Gastroesophageal sphincter (tissue), 4 donors: ENCODE measurements at places on chromosomes 2 and 18. TPM values are rescaled to one million over a fixed set of nuclear protein-coding genes. Genes with fewer than 3 reads are reported as not detected.

The TUBB8B gene
- not detected for total RNA-seq

- no peaks in the 10 kb centered on the region for H3K36me3 ChIP-seq
- H3K4me3 ChIP-seq, result no peak overlapping the region
- no peaks in the 10 kb centered on the region for H3K27me3 ChIP-seq
- ATAC-seq, result no peak
- H3K4me1 ChIP-seq, result no peaks in the 10 kb centered on the region
- no peak overlapping the region for H3K27ac ChIP-seq
Observed at GRCh38 chr2:21288739-21289520, 165.2 kb downstream of the TDRD15 start.

The LRRC30 gene
- not detected for total RNA-seq

GRCh38 chr2:20366672-20367116, 16.1 kb upstream of the PUM2 start:
- no peak overlapping the region for H3K4me3 ChIP-seq
- no peaks in the 10 kb centered on the region for H3K4me1 ChIP-seq
- H3K27ac ChIP-seq, result no peak overlapping the region
- no peak for ATAC-seq
- H3K27me3 ChIP-seq, result no peaks in the 10 kb centered on the region

DNA sequence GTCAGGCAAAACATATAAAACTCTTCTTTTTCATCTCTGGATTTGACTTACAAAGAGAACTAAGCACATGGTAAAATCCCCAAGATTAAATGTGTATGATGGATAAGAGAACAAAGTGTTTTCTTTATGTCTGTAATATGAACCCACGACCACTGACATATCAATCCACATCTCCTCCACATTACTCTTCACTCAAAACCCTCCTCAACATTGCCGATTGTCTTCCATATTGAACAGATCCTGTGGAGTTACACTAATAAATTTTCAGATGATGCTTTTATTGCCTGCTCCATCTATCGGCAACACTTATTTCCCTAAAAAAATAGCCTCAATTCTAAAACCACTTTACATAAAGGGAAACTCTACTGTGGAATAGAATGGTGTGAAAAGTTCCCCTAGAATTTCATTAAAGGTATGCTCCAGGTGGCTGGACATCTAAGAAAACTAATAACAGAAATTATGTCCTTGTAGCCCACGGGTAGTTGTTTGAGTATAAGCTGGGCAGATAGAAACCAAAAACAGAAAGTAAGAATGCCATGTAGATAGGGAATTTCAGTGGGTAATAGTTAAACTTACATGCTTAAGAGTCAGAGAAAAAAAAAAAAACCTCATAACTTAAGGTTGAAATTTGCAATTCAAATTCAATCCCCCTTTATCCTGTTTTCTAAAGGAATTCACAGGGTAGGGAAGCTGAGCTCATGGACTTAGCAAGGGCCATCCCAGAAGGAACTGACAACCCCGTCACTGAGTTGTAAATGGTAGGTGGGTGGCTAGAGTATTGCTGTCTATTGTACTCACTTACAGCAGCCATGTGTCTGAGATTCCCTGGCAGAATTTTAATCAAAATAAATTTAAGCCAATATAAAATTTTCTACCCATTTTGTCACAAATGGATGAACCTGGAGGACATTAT, 305.4 kb upstream of the LYPD1 start:
- H3K4me3 ChIP-seq, result no peak overlapping the region
- H3K27me3 ChIP-seq, result no peaks in the 10 kb centered on the region
- H3K27ac ChIP-seq, result no peak overlapping the region
- peaks cover 3% of the 10 kb centered on the region for H3K4me1 ChIP-seq
- no peaks in the 10 kb centered on the region for H3K36me3 ChIP-seq

DNA sequence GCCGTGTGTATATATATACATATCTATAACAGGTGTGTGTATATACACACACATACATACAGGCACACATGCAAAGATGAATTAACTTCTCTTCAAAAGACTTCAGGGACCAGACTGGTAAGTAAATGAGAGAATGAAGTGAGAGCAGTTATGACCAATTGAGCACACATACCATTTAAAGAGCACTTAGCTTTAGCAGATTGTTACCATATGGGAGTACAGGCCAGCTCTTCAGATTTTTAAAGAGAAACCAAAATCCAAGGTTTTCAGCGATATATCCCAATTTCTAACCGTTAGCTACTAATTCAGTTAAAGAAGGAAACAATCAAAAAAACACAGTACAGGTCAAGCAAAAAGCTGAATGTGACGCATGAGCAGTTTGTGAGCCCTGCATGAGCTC, 23.7 kb downstream of the INPP1 start:
- H3K27ac ChIP-seq, result no peak overlapping the region
- H3K4me3 ChIP-seq, result no peak overlapping the region
- no peaks in the 10 kb centered on the region for H3K27me3 ChIP-seq
- no peak for ATAC-seq

DNA sequence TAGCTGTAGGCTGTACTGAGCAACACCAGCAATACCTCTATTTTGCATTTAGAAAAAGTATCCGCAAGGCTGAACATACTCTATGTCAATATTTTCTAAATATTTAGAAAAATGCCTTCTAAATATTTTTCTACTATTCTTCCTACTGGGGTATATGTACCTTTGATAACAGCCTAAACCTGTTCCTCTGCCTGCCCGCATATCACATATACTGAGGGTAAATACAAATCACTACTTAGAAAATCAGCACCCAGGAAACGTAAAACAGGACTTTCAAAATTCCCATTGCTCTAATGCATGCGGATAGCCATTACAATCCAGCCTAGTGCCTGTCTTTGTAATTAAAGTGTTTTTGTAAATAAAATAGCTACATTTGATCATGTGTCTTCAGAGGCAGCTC, 56.1 kb downstream of the NCKAP5 start:
- no peaks in the 10 kb centered on the region for H3K36me3 ChIP-seq
- no peak overlapping the region for H3K27ac ChIP-seq
- H3K4me3 ChIP-seq, result no peak overlapping the region

- no peak overlapping the region for H3K27ac ChIP-seq
- H3K4me1 ChIP-seq, result no peaks in the 10 kb centered on the region
- ATAC-seq, result no peak
- H3K36me3 ChIP-seq, result no peaks in the 10 kb centered on the region
Observed at GRCh38 chr18:60110836-60111235, 211.0 kb downstream of the PMAIP1 start.

DNA sequence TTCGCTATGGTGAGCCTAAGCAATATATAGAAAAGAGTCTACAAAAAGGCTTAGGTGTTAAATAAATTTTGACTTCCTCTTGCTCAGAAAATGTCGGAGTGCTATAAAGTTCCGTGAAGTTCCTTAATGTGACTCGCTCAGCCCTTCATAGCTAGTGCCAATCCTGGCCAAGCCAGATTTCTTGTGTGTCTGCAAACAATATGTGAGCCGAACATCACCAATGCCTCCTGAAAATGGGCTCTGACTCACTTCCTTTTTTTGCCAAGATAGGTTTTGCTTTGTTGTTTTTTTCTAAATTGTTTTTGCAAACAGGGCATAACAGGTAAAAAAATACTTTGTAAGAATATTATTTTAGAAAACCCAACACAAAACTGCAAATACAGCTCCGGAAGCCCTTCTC, 26.1 kb downstream of the CDC42EP3 start:
- no peak for ATAC-seq
- H3K36me3 ChIP-seq, result no peaks in the 10 kb centered on the region
- peaks cover 81% of the 10 kb centered on the region for H3K4me1 ChIP-seq
- H3K27ac ChIP-seq, result no peak overlapping the region

The VWC2L gene
- 0.27 TPM for total RNA-seq

- no peaks in the 10 kb centered on the region for H3K4me1 ChIP-seq
- H3K4me3 ChIP-seq, result no peak overlapping the region
- H3K27me3 ChIP-seq, result no peaks in the 10 kb centered on the region
- ATAC-seq, result no peak
- H3K27ac ChIP-seq, result no peak overlapping the region
Observed at GRCh38 chr2:8078705-8079104, 603.2 kb upstream of the ID2 start.

GRCh38 chr2:9843229-9844035, at the start of gene TAF1B:
Gene TAF1B (plus strand): TSS chr2:9843474. CDS start chr2:9843542, 68 bp downstream.
- peak within 1 kb of the TSS; percentile 91 for H3K27ac ChIP-seq
- peaks cover 22% of the 10 kb centered on the region for H3K4me1 ChIP-seq
- peaks cover 20% of the 10 kb centered on the region for H3K36me3 ChIP-seq
- peak within 1 kb of the TSS; percentile 87 for H3K4me3 ChIP-seq
- peak; percentile 95 for ATAC-seq

- H3K27ac ChIP-seq, result no peak overlapping the region
- no peaks in the 10 kb centered on the region for H3K27me3 ChIP-seq
- H3K4me1 ChIP-seq, result no peaks in the 10 kb centered on the region
- H3K36me3 ChIP-seq, result no peaks in the 10 kb centered on the region
- no peak overlapping the region for H3K4me3 ChIP-seq
Observed at GRCh38 chr18:42025491-42025890, 70.5 kb downstream of the PIK3C3 start.

DNA sequence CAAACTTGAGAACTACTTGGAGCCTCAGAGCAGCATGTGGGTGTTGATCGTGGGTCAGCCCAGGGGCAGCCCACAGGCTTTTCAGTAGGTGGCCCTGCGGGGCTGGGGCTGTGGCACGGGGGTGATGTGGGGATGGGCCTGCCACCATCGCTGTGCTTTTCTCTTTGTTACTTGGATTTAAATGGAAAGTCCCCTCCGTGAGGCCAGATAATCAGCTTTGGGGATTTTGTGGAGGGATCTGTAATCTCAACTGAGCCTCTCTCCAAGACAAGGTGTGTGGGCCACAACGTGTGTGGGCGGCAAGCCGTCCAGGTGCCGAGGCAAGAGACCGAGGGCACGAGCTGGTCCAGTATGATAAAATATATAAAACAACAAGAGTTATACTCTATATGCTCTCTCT, 16.7 kb downstream of the COLEC11 start:
- no peaks in the 10 kb centered on the region for H3K4me1 ChIP-seq
- no peak overlapping the region for H3K4me3 ChIP-seq
- no peaks in the 10 kb centered on the region for H3K36me3 ChIP-seq
- ATAC-seq, result no peak

The ZNF516 gene
- total RNA-seq, result 33.3 TPM

DNA sequence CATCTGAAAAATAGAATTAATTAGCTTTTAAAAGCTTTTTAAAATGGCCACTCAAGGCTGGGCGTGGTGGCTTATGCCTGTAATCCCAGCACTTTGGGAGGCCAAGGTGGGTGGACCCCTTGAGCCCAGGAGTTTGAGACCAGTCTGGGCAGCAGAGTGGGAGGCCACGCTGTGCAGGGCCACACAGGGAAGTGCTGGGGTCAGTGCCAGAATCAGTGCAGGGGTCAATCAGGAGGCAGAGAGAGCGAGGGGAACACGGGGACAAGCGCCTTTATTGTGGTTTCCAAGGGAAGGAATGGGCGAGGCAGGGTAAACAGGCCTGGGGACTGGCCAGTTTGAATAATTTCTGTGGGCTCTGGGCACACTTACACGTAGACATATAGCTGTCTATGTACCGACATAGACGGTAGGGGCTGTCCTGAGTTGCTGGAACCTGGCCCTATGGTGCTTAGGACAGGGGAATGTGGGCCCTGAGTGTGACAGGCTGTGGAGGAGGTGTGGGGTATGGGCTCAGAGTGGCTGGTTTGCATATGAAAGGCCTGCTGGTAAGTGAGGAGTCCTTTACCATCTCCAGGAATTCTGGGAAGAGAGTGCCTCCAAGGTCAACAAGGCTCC, 42.9 kb downstream of the DYSF start:
- no peaks in the 10 kb centered on the region for H3K4me1 ChIP-seq
- no peak overlapping the region for H3K4me3 ChIP-seq
- no peak overlapping the region for H3K27ac ChIP-seq
- no peaks in the 10 kb centered on the region for H3K36me3 ChIP-seq

- ATAC-seq, result no peak
- no peaks in the 10 kb centered on the region for H3K36me3 ChIP-seq
- H3K4me1 ChIP-seq, result peaks cover 16% of the 10 kb centered on the region
- H3K4me3 ChIP-seq, result no peak overlapping the region
- H3K27ac ChIP-seq, result peak overlapping the region; percentile 7
Observed at GRCh38 chr2:100887713-100888495, 68.0 kb downstream of the NPAS2 start.

The OR6B2 gene
- not detected for total RNA-seq

GRCh38 chr18:6624271-6624660, 105.2 kb upstream of the ARHGAP28 start:
- H3K27me3 ChIP-seq, result no peaks in the 10 kb centered on the region
- H3K36me3 ChIP-seq, result no peaks in the 10 kb centered on the region
- H3K4me1 ChIP-seq, result peaks cover 20% of the 10 kb centered on the region
- peak overlapping the region; percentile 40 for H3K27ac ChIP-seq
- no peak overlapping the region for H3K4me3 ChIP-seq

GRCh38 chr2:226671141-226671676, 128.4 kb downstream of the IRS1 start:
- no peak overlapping the region for H3K4me3 ChIP-seq
- no peaks in the 10 kb centered on the region for H3K27me3 ChIP-seq
- no peak for ATAC-seq

DNA sequence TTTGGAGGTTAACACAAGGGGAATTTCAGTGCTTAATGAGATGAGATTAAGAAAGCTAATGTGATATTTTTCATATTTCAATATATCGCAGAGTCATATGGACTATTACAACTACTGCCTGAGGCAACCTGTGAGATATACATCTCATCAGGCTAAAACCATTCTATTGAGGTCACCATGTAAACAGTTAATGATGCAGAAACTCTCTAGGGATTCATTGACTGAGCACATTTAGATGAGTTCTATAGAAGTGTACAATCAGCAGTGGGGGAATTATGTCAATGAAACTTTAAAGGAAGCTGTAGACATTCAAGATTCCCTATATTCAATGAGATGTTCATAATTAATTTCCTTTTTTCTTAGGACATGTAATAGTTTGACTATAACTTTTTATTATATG, 687.4 kb upstream of the SYT4 start:
- no peaks in the 10 kb centered on the region for H3K27me3 ChIP-seq
- H3K4me1 ChIP-seq, result no peaks in the 10 kb centered on the region
- no peaks in the 10 kb centered on the region for H3K36me3 ChIP-seq
- H3K27ac ChIP-seq, result no peak overlapping the region
- no peak for ATAC-seq

- H3K36me3 ChIP-seq, result no peaks in the 10 kb centered on the region
- H3K27me3 ChIP-seq, result peaks cover 91% of the 10 kb centered on the region
- no peak for ATAC-seq
Observed at GRCh38 chr2:232420463-232421188, 14.0 kb downstream of the ALPG start.

DNA sequence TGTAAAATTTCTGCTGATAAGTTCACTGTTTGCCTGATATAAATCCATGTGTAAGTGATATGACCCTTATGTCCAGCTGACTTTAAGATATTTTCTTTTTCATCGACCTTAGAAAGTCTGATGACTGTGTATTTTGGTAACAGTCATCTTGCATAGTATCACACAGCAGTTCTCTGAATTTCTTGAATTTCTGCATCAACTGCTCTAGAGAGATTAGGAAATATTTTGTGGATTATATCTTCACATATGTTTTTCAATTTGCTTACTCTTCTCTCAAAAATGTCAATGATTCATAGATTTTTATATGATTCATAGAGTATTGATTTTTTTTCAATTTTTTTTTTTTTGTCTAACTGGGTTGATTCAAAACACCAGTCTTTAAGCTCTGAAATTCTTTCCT, 945.3 kb downstream of the TRIB2 start:
- no peaks in the 10 kb centered on the region for H3K36me3 ChIP-seq
- H3K4me1 ChIP-seq, result no peaks in the 10 kb centered on the region
- no peak for ATAC-seq
- no peak overlapping the region for H3K4me3 ChIP-seq
